NCI-H1092 (cell line): ENCODE measurements at places on chromosomes 7 and 10.
A peak's percentile ranks its signal among the peaks of the same experiment; 100 is the strongest.

GRCh38 chr10:11813855-11814567 is 9.1 kb upstream of the PROSER2 start:
- no peak for DNase-seq

DNA sequence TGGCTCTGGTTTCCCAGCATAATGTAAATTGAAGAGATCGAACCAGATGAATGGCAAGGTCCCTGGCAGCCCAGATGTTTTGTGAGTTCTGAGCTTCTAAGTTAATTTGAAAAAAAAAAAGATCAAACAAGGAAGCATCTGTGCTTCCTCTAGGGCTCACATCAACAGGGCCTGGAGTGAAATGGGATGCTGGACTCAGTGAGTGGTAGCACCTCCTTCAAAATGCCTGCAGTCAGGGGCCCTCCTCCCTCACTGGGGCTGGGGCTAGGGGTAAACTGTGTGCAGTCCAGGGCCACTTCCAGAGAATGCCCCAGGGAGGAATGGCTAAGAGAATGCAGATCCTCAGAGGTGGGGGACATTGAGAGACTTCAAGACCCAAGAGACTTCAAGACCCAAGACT is 6.0 kb upstream of the CUEDC2 start:
- DNase-seq: no peak

DNA sequence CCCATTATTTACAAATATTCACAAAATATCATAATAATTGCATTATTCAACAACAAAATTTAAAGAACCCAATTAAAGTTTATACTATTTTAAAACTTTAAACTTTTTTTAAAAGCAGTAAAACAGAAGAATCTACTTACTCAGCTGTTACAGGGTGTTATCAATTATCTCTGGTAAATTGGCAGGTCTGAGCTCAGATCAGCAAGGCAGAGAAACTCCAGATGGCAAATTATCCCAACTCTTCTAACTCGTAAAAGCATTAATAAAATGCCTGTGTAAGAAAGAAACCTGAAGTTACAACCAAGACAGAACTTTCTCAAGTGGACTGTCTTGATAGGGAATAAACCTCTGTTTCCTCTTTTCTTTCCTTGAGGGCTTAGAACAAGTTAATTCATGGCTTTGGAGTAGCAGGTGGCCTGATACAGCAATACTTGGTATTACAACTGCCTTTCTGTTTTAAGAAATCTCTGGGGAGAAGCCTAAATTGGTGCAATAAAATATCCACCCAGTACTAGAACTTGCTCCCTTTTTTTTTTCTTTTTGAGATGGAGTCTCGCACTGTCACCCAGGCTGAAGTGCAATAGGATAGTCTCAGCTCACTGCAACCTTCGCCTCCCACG is 275.3 kb upstream of the MKLN1 start:
- no peak for DNase-seq

DNA sequence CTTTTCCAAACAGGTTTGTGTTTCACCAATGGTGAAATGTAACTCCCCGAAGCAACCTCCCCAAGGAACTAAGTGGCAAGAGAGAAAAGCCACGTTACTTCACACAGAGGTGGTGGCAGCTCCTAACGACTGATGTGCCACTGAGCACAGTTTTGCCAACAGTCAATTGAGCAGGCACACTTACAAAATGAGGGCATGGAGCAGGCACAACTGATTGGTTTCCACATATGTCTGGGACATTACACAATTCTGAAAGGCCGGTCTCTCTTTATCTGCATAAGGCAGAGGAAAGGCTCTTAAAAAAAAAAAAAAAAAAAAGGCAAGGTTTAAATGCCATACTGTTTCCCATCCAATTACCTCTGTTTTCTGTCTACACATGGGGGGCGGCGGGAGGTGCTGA is 86.7 kb downstream of the GFRA1 start:
- DNase-seq: no peak

GRCh38 chr10:30606313-30606712 is 23.2 kb downstream of the LYZL2 start:
- peak; percentile 19 for DNase-seq
